ENCODE measurements at places on chromosomes 1 and 21.

DNA sequence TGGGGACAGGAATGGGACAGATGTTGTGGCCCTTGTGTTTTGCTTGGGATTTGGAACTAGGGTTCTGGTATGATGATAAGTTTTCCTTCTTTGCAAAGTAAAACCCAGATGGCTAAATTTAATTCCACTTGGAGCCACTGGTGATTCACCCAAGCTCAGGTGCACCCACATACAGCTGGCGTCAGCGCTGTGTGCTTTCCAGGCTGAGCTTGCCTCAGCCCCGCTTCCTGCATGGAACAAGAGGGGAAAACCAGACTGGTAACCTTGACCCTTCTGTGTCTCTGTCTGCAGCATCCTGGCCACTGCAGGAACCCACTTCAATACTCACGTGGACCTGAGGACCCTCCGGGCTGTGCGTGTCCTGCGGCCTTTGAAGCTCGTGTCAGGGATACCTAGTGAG, 94.2 kb downstream of the CACNA1E start:
- no peak for DNase-seq

- peak; percentile 68 for DNase-seq
Measured at GRCh38 chr1:154931940-154932487, 4.5 kb downstream of the PMVK start.

- no peak for DNase-seq
Measured at GRCh38 chr1:12712076-12712475, 3.8 kb upstream of the AADACL3 start.

GRCh38 chr1:185964946-185965345, 230.8 kb downstream of the HMCN1 start:
- no peak for DNase-seq
